ENCODE measurements at places on chromosomes 7 and 10. TPM values are rescaled to one million over a fixed set of nuclear protein-coding genes. Genes with fewer than 3 reads are reported as not detected.

GRCh38 chr7:85156661-85157208 lies 30.1 kb downstream of the SEMA3D start:
- no peaks in the 10 kb centered on the region for H3K36me3 ChIP-seq
- H3K4me1 ChIP-seq: peaks cover 7% of the 10 kb centered on the region
- DNase-seq: no peak
- H3K4me3 ChIP-seq: no peak overlapping the region
- H3K27ac ChIP-seq: no peak overlapping the region

The CLEC5A gene
- not detected for total RNA-seq

The CALHM3 gene
- not detected for total RNA-seq

DNA sequence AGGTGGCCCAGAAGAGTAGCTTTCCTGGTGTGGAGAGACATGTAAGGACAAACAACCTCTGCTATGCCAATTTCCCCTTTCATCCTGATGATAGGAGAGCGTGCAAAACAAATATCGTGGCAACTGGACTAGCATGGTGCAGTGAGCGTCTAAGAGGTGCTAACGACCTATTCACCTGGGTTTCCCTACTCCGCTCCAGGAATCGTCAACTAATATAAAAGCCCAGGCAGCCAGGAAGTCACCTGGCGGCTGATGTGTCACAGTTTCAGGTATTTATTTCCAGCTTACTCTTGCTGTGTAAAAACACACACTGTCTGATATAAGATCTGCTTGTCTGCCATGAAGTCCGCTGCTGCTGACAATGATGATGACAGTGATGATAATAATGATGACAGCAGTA lies 56.5 kb upstream of the EFCAB10 start:
- no peak overlapping the region for H3K27ac ChIP-seq
- peaks cover 21% of the 10 kb centered on the region for H3K36me3 ChIP-seq

GRCh38 chr7:1230411-1231213 lies 2.1 kb upstream of the UNCX start:
- H3K36me3 ChIP-seq: peaks cover 6% of the 10 kb centered on the region
- H3K27me3 ChIP-seq: peaks cover 62% of the 10 kb centered on the region
- no peak overlapping the region for H3K27ac ChIP-seq
- no peak for DNase-seq
- no peak overlapping the region for H3K4me3 ChIP-seq

The AZGP1 gene
- not detected for total RNA-seq

The FAM180A gene
- total RNA-seq: not detected

The CD36 gene
- not detected for total RNA-seq

The GRID2IP gene
- total RNA-seq: 0.19 TPM

GRCh38 chr10:96857301-96858012 lies 25.4 kb downstream of the LCOR start:
- no peak for DNase-seq
- H3K36me3 ChIP-seq: peaks cover 25% of the 10 kb centered on the region
- H3K4me1 ChIP-seq: peaks cover 41% of the 10 kb centered on the region
- no peak overlapping the region for H3K27ac ChIP-seq
- no peak overlapping the region for H3K4me3 ChIP-seq

The GJC3 gene
- 0.45 TPM for total RNA-seq

The PTF1A gene
- not detected for total RNA-seq

DNA sequence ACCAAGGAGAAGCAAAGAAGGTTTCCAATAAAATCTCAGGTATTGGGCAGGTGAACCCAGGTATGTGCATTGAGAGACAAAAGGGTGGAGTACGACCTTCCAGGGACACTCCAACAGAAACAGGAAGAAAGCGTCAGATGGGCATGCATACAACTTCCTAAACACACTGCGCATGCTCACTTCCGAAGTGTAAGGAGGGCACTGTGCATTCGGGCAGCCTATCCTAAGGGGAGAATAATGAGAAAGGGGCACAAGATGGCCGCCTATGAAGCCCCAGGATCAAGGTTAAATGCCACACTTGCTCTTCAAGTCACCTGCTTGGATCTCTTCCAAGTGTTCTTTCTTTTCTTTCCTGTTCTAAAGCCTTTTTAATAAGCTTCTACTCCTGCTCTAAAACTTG lies 39.4 kb upstream of the PRSS1 start:
- DNase-seq: no peak
- H3K4me3 ChIP-seq: peak overlapping the region; percentile 58
- H3K36me3 ChIP-seq: no peaks in the 10 kb centered on the region
- H3K27me3 ChIP-seq: no peaks in the 10 kb centered on the region
- H3K27ac ChIP-seq: peak overlapping the region; percentile 89

The SKAP2 gene
- total RNA-seq: 11.2 TPM

GRCh38 chr10:58400609-58401008 lies 15.4 kb downstream of the TFAM start:
- no peaks in the 10 kb centered on the region for H3K4me1 ChIP-seq
- no peak overlapping the region for H3K27ac ChIP-seq
- peaks cover 16% of the 10 kb centered on the region for H3K36me3 ChIP-seq
- no peak for DNase-seq
- no peak overlapping the region for H3K4me3 ChIP-seq
- H3K27me3 ChIP-seq: no peaks in the 10 kb centered on the region

- H3K4me1 ChIP-seq: no peaks in the 10 kb centered on the region
- H3K36me3 ChIP-seq: no peaks in the 10 kb centered on the region
- no peak overlapping the region for H3K4me3 ChIP-seq
Measured at GRCh38 chr10:30185916-30186315, 126.5 kb upstream of the JCAD start.

DNA sequence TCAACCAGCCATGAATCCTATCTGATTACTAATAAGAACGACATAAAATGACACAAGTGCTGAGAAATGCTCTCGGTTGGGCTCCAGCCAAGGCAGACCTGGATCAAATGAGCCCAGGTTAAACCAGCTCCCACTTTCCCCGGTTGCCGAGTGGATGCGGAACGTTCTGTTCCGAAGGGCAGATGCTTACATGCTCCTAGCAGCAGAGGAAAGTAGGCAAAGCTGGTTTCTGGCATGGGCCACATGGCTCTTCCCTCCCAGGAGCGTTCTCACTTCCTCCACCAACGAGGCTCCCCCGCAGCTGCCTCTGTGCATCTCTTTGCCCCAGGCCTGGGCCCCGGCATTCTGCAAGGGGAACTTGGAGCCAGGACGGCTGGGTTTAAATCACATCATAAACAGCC lies 61.8 kb upstream of the SDK1 start:
- no peak overlapping the region for H3K27ac ChIP-seq
- H3K36me3 ChIP-seq: peaks cover 4% of the 10 kb centered on the region
- no peaks in the 10 kb centered on the region for H3K4me1 ChIP-seq
- H3K27me3 ChIP-seq: peaks cover 5% of the 10 kb centered on the region
- DNase-seq: no peak

The NPTX2 gene
- total RNA-seq: not detected

- H3K4me1 ChIP-seq: no peaks in the 10 kb centered on the region
- no peaks in the 10 kb centered on the region for H3K36me3 ChIP-seq
- no peak for DNase-seq
Measured at GRCh38 chr7:131933751-131934289, 377.4 kb upstream of the PODXL start.

The OR13A1 gene
- total RNA-seq: not detected

DNA sequence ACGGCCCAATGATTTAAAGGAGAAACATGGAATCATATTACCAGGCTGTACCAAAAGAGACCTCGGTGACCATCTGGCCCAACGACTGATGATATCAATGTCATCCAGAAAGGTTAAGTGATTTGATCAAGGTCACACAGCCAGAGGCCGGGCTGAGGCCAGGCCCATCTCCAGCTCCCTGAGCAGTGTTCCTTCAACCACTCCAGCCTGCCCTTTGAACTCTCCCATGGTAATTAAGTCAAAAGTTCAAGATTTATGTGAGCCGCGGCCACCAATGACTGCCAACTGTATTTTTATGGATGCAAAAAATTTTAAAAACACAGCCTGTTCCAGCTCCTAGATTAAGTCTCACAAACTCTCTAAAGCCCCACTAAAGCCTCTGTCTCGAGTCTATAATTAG lies 41.8 kb downstream of the FGFR2 start:
- H3K4me1 ChIP-seq: no peaks in the 10 kb centered on the region
- no peak overlapping the region for H3K27ac ChIP-seq
- no peak for DNase-seq
- H3K36me3 ChIP-seq: no peaks in the 10 kb centered on the region
- H3K27me3 ChIP-seq: no peaks in the 10 kb centered on the region
